ENCODE measurements at places on chromosomes 12 and 14. TPM values are rescaled to one million over a fixed set of nuclear protein-coding genes. Genes with fewer than 3 reads are reported as not detected.

GRCh38 chr14:90654831-90655276, 161.4 kb downstream of the TTC7B start:
- H3K36me3 ChIP-seq, result no peaks in the 10 kb centered on the region
- DNase-seq, result no peak
- H3K27ac ChIP-seq, result no peak overlapping the region
- no peak overlapping the region for H3K4me3 ChIP-seq
- no peaks in the 10 kb centered on the region for H3K27me3 ChIP-seq
- H3K4me1 ChIP-seq, result no peaks in the 10 kb centered on the region

DNA sequence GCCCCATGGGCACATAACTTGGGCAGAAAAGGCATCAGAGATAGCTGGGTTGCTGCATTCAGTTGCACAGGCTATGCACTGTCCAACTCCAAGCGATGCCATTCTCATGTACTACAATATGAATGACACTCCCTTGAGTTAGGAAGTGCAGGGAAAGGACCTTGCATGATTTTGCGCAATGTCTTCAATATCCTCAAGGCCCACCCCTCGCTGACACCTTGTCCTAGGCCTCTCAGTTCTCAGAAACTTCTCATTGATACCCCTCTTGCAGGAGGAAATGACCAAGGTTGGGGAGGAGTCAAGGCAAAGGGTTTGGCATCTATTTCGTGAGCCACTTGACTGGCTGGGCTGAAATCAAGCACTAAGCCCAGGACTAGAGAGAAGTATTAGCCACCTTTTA, 70.4 kb downstream of the ARL6IP4 start:
- peaks cover 6% of the 10 kb centered on the region for H3K36me3 ChIP-seq
- no peak overlapping the region for H3K27ac ChIP-seq
- no peaks in the 10 kb centered on the region for H3K27me3 ChIP-seq
- no peak overlapping the region for H3K4me3 ChIP-seq
- H3K4me1 ChIP-seq, result no peaks in the 10 kb centered on the region

The TTC7B gene
- total RNA-seq, result 7.8 TPM

The TMEM132D gene
- total RNA-seq, result not detected

The P2RX2 gene
- not detected for total RNA-seq

DNA sequence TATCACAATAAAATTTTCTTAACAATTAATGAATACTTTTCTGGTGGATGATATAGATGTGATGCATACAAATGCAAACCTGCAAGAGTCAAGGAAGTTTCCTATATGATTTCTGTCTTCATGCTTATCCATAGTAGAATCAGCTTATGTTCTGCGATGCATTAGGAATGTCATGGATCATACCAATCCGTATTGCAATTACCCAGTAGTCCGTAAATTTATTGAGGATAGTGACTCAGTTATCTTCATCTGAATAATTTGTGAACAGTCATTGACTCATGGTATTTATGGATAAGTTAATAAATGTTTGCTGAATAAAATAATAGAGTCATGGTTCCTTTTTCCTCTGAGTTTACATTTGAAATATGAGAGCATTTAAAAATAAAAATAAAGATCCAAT, 483.4 kb downstream of the LRFN5 start:
- H3K4me1 ChIP-seq, result no peaks in the 10 kb centered on the region
- H3K36me3 ChIP-seq, result no peaks in the 10 kb centered on the region
- no peaks in the 10 kb centered on the region for H3K27me3 ChIP-seq
- H3K4me3 ChIP-seq, result no peak overlapping the region

- peaks cover 37% of the 10 kb centered on the region for H3K36me3 ChIP-seq
- no peak for DNase-seq
- no peaks in the 10 kb centered on the region for H3K27me3 ChIP-seq
- no peak overlapping the region for H3K27ac ChIP-seq
- H3K4me1 ChIP-seq, result peaks cover 4% of the 10 kb centered on the region
These were observed 59.2 kb downstream of the ACADS start for GRCh38 chr12:120784804-120785203.

DNA sequence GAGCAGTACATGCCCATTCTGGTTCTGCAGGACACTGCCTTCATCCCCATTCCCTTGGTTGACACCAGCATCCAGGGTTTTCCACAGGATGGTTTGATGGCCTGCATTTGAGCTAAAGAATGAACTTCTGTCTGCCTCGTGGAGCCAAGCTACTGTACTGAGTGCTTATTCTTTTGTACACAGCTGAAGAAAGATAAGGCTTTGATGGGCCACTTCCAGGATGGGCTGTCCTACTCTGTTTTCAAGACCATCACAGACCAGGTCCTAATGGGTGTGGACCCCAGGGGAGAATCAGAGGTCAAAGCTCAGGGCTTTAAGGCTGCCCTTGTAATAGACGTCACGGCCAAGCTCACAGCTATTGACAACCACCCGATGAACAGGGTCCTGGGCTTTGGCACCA, 23.7 kb downstream of the BCL2L14 start:
- no peaks in the 10 kb centered on the region for H3K27me3 ChIP-seq
- no peak overlapping the region for H3K27ac ChIP-seq
- no peaks in the 10 kb centered on the region for H3K4me1 ChIP-seq

The TMPRSS12 gene
- not detected for total RNA-seq

The GNG2 gene
- 252 TPM for total RNA-seq
